DND-41 (cell line): ENCODE measurements at places on chromosomes 2 and 18.
A peak's percentile ranks its signal among the peaks of the same experiment; 100 is the strongest.

GRCh38 chr18:74745633-74746403, 148.1 kb downstream of the ZNF407 start:
- no peak for DNase-seq

- peak; percentile 87 for DNase-seq
Measured at GRCh38 chr2:239369631-239370161, 31.1 kb downstream of the HDAC4 start.

- DNase-seq: no peak
Measured at GRCh38 chr2:146444987-146445386, 1399.8 kb upstream of the ACVR2A start.

- DNase-seq: peak; percentile 56
Measured at GRCh38 chr2:120227111-120227991, 4.2 kb upstream of the TMEM185B start.

GRCh38 chr2:108982259-108982679, 6.8 kb downstream of the EDAR start:
- no peak for DNase-seq

DNA sequence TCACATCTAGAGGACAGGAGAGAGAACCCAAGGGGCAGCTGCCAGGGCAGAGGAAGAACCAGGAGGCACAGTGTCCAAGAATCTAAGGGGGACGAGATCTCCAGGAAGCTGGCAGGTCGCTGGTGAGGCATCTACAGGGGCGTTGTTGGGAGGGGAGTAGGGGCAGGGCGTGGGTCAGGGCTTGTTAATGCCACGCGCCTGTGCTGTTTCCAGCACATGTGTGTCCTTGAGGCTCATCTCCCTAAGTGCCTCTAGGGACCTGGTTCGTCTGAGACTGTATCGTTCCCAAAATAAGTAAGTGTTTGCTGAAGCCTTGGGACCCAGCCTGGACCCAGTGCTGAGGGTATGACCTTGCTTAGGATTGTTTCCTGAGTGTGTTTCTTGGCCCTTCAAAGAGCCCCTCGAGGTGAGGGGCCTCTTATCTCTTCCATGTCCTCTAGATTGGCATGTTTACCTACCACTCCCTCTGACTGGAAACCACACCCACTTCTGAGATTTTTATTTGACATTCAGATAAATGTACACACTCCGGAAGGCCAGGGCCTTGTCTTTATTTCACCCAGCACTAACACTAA, 22.2 kb downstream of the HK2 start:
- no peak for DNase-seq

DNA sequence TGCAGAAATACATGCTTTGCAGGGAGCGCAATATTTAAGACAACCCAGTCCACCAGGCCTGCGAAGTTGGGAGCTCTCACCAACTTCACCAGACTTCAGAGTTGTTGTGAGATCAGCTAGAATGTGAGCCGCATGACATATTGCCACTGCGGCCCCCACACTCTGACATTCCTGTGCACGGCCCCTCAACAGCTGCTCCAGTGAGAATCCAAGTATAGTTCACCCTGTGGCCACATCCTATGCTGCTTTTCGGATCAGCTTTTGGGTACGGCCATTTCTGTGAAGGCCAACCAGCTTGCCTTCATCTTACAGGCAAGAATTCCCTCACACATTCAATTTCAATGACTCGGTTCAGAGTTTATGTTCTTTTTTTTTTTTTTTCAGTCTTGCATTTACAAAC, 177.8 kb downstream of the SOX11 start:
- no peak for DNase-seq
